ENCODE measurements at places on chromosomes 1 and 21. TPM values are rescaled to one million over a fixed set of nuclear protein-coding genes. Genes with fewer than 3 reads are reported as not detected.

TNFRSF25 gene
- 12.5 TPM for polyA plus RNA-seq

HES4 gene
- 20.5 TPM for polyA plus RNA-seq

MTR gene
- polyA plus RNA-seq: 39.9 TPM

C1QTNF12 gene
- polyA plus RNA-seq: 8.1 TPM

DNA sequence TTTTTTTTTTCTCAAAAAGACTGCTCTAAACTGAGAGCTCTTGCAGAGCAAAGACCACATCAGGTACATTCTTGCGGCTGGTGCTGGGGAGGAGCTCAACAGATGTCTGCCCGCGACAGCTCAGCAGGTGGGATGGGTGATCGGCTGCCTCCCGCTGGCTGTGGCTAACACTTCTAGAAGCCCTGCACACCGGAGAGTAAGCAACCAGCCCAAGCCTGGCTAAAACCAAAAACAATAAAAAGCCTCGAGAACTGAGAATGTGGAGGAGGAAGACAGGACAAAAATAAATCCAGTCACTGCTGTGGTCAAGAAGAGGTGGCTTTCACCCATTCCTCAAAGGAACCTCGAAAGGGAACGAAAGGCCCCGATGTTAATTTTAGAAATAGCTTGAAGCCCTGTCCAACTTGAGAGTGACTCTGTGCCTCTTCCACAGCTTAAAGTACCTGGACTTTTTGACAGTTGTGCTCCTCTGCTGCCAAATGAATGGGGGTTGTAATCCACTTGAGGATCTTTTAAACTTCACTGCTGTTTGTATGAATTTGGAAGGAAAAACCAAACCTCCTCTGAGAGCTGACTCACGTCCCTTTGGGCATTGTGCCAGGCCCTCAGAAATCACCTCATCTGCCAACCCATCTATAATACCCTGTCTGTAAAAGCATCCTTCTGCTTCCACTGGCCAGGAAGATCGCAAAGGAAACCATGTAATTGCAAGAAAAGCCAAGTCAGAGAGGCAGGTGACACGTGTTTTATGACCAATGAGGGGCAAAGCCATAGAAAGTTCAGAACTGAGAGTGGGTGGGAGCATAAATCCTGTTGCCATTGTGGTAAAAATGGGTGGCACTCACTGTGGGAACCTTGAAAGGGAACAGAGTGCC lies 78.6 kb downstream of the KCNN3 start:
- no peak for DNase-seq

DNA sequence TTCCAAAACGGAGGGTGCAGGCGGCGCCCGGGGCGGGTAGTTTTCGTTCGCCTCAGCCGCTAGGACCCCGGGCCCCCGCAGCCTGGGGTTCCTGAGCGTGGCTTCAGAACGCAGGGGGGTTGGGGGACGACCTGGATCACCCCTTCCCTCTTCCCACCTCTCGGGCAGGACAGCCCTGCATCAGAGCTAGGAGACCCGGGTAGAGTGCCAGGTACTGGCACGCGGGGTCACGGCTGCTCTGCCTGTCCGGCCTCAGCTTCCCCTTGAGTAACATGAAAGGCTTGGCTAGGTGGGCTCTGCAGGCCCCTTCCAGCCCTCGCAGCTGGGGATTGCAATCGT lies 484 bp downstream of the DFFB start:
- DNase-seq: no peak

Measured in left renal pelvis (tissue), 4 donors.